ENCODE measurements at places on chromosomes 16 and 17.
A peak's percentile ranks its signal among the peaks of the same experiment; 100 is the strongest.

DNA sequence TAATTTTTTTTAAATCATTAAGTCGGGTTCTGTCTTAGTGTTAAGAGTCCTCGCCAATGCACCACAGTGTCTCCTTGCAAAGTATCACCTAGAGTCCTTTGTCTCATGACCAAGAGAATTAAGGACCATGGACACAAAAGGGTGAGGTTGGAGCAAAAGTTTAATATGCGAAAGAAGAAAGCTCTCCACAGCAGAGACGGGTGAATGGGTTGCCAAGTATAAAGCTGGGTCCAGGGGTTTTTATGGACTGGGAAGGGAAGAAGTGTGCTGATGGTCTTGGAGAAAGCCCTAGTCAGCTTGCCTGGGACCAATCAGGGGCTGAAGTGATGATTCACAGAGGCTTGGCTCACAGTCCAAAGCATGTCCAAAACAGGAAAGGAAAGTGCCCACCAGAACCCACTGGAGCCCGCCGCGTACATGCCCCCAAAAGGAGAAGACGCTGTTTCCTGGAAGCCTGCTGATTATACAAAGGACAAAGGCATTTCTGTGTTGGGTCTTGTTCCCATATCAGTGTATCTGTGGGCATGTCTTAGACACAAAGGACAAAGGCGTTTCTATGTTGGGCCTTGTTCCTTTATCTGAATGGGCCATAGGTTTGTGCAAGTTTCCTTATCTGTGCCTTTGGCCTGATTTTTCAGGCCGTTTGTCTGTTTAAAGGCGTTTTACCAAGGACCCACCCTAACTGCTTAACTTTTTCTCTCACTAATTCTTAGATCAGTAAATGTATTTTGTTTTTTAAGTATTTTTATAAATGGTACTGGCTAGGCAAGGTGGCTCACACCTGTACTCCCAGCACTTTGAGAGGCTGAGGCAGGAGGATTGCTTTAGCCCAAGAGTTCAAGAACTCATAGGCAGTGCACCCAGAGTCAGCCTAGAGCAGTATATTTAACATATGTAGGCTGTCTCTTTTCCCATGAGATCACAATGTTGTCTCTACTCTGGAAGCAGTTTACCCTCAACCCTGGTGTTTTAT, 28.7 kb upstream of the ATF7IP2 start:
- DNase-seq, result no peak

- DNase-seq, result no peak
These were observed 7.9 kb downstream of the ACLY start for GRCh38 chr17:41910701-41911391.

GRCh38 chr17:63196772-63197335, 230.8 kb downstream of the TANC2 start:
- DNase-seq, result no peak

DNA sequence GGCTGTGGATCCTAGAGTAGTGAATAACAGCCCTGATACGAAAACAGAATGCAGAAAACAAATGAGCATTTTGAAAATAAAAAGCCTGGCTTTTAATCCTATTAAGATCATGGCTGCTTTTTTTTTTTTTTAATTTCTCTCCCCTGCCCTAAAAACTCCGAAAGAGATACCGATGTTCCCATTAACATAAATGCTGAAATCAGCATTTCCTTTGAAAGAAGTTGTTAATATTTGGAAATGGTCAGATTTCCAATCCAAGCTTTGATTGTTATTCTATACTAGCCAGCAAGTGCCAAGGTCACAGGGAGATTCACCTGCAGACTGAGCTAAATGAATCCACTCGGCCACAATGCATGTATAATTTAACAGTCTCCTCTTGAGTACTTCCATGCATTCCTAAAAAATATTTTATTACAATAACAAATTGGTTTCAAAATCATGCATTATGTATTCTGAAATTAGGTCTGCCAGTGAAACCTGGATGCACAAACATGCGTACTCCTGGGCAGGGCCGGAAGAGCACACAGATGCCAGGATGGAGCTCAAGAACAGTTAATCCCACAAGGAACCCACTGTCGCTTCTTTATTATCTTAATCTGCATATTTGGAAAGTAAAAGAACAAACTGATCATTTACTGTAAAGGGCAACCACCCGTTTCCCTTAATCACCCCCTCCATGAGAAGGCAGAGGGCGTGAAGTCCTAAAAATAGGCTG, 521.5 kb upstream of the ZFHX3 start:
- no peak for DNase-seq

DNA sequence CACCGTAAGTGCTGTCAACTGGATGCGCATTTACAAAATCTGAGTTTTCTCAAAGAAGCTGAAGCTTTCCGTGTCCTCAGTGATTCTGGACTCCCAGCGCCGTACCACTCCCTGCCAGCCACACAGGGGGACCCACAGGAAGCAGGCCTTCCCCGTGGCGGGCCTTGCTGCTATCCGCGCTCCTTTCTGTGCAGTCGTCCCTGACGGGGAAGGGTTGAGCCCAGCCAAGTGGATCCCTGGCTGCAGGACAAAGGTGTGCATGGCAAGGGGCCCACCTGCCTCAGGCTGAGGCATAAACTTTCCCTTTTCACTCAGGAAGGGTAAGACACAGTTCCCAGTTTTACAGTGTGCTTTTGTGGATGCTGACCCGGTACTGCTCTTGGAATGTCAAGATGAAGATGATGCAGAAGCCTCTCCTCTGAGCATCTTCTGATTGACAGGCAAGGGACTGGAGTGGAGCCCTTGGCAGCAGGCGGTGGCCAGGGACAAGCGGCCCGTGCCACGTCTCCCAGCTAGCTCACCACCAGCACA, 93.0 kb downstream of the ANKRD11 start:
- no peak for DNase-seq

GRCh38 chr17:10036511-10037061, 131.5 kb upstream of the RCVRN start:
- DNase-seq, result peak; percentile 66

DNA sequence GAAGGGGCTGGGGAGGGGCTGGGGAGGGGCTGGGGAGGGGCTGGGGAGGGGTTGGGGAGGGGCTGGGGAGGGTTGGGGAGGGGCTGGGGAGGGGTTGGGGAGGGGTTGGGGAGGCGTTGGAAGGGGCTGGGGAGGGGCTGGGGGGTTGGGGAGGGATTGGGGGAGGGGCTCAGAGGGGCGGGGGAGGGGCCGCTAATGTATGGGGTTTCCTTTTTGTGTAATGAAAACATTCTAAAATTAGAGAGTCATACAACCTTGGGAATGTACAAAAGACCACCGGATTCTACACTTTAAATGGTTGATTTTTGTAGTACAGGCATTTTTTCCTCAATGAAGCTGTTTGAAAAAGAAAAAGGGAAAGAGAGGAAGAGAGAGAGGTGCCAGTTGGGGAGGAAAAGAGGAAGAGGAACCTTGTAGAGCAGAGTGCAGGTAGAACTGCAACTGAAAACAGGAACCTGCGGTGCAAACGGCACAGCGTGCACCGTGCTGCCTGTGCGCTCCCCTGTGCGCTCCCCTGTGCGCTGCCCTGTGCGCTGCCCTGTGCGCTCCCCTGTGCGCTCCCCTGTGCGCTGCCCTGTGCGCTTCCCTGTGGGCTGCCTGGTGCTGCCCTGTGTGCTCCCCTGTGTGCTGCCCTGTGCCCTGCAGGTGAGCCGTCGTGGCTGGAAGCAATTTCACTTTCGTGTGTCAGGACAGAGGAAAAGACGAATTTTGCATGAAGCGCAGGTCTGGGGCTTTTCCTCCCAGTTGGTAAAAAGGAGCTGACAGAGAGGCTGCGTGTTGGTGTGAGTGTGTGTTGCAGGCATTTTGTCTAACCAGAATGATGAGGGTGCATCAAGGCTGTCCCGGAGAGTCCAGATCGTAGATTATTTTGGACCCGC, 40.8 kb downstream of the METRNL start:
- DNase-seq, result no peak

DNA sequence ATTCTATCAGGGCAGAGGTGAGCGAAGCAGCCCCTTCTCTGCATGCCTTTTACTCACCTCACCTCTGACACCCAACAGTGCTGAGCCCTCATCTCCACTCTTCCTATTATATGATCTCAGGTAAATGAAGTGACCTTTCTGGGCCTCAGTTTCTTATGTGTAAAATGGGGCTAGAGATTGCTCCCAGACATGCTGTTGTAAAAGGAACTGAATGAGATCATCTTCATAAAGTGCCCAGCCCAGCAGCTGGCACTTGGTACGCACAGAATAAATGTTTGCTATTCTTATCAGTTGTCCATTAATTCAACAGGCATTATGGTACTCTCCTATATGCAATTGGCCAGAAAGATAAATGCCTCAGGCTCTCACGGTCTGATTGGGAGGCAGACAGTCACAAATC, 4.5 kb upstream of the GALK1 start:
- no peak for DNase-seq

DNA sequence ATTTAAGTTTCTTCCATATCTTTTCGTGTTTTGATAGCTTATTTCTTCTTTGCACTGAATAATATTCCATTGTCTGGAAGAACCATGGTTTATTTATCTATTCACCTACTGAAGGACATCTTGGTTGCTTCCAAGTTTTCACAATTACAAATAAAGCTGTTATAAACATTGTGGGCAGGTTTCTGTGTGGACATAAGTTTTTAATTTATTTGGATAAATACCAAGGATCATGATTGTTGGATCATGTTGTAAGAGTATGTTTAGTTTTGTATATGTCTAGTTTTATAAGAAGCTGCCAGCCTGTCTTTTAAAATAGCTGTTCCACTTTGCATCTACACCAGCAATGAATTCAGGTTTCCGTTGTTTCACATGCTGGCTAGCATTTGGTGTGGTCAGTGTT, 339.4 kb downstream of the CDH11 start:
- no peak for DNase-seq

DNA sequence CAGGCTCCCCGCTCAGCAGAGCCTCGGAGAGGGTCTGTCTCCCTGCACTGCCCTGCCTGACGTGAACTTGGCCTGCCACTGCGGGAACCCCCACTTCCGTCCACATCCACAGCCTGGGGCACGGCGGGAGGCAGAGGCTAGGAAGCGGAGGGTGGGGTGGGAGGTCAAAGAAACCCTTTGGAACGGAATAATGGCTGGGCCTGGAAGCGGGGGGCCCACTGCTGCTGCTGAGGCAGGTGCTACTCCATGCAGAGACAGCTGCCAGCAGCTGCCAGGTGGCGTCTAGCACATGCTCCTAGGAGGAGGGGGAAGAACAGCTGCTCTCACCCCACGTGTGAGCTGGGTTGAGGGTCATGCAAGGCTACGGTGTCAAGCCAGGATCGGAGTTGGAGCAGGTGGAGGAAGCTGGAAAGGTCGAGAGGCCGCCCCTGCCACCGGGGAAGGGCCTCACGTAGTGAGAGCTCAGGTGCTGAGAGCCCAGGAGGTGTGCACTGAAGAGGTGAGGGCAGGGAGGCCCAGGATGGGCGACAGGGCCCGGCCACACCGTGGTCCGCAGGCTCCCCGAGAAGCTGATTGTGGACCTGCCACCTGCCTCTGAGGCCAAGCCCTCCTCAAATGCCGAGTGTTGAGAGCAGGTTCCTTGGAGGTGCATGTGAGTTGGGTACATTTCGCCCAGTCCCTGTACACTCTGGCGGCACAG, 9.8 kb downstream of the FSCN2 start:
- no peak for DNase-seq

GRCh38 chr17:45316434-45317110, at the start of gene MAP3K14:
TSS of gene MAP3K14 (minus strand) at chr17:45317020. CDS start at chr17:45290745, 26,275 bp downstream.
- DNase-seq, result no peak

- no peak for DNase-seq
These were observed 74.1 kb downstream of the NTN1 start for GRCh38 chr17:9095390-9095789.

GRCh38 chr16:86634292-86634691, 55.9 kb downstream of the FOXL1 start:
- DNase-seq, result no peak

DNA sequence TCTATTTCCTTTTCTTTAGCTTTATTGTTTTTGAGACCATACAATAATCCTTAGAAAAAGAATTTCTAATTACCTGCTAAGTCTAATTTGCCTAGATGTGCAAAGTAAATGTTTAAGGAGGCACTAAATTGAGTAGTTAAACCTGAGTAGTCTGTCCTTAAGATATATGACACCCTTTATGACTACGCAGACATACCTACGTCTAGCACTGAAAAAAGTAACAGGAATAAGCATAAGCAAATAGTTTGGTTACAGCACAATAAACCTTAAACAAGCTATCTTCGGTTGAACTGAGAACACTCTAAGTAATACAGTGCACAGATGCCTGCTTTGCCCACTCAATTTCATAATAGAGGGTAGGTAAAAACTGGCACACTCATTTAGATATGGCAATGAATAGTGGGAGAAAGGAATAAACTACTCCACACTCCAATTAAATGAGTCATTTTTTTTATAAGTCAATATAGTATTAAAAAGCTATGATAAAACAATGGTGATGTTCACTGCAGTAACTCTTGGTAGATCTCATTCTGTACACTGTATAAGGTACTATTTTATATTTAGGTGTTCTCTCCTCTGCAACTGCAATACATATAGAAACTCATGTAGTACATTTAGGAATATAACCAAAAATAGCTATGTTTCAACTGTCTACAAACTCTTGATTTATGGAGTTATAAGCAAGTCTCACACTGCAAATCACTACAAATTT, 19.7 kb upstream of the INTS2 start:
- no peak for DNase-seq

- DNase-seq, result no peak
These were observed 162.8 kb downstream of the FOXL1 start for GRCh38 chr16:86740906-86741799.

DNA sequence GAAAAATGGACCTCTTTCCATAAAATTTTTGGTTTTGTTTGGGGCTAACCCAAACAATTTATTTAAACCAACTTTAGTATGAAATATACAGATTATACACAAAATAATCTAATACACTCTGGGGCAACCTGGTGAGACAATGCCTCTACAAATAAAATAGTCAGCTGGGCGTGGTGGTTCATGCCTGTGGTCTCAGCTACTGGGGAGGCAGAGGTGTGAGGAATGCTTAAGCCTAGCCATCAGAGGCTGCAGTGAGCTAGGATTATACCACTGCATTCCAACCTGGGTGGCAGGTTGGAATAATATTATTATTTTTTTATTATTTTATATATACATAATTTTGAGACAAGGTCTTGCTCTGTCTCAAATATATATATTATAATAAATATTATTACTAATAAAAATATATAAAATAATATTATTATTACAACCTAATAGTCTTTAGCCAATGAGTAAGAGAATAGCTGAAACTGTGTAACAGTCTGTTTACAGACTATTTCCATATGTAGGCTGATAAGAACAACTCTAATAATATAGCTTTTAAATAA, 50.5 kb downstream of the GLG1 start:
- DNase-seq, result no peak

GRCh38 chr17:28906706-28907438, 4.0 kb upstream of the DHRS13 start:
- no peak for DNase-seq

DNA sequence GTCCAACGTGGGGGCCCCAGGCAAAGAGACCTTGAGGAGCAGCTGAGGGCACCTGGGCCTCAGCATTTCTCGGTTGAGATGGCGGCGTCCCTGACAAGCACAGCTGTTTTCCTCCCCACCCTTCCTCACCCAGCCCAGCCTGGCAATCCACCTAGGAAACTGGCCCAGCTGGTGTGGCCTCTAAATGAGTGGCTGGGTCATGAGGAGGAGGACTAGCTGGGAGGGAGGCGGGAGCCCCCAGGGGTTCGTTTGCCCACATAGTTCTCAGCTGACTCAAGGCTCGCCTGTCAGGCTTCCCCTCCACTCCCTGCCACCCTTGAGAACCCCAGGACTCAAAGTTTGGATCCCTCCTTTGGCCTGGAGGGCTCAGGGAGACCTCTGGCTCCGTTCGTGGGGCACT, 5.9 kb downstream of the RNF222 start:
- DNase-seq, result no peak

All from anterior cingulate cortex (tissue), 58 donors.